ENCODE measurements at places on chromosomes 1 and 21.

DNA sequence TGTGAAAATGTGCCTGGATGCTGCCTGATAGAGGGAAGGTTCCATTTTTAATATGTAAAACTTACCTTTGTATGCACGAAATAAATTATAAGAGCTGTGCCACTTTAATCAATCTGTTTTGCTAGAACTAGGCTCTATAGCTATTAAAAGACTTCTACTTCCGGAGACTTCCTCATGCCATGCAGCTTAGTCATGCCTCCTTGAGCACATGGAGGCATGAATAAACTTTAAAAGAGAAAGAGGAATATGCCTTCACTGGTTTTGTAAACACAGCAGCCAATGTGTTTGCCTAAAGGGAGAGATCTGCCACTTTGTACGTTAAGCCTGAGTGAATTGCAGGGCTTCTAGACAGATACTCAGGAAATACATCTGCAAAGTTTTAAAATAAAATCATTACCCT, 604.6 kb downstream of the LRRIQ3 start:
- DNase-seq, result no peak

GRCh38 chr21:32916522-32917099, 109.1 kb upstream of the OLIG2 start:
- no peak for DNase-seq

DNA sequence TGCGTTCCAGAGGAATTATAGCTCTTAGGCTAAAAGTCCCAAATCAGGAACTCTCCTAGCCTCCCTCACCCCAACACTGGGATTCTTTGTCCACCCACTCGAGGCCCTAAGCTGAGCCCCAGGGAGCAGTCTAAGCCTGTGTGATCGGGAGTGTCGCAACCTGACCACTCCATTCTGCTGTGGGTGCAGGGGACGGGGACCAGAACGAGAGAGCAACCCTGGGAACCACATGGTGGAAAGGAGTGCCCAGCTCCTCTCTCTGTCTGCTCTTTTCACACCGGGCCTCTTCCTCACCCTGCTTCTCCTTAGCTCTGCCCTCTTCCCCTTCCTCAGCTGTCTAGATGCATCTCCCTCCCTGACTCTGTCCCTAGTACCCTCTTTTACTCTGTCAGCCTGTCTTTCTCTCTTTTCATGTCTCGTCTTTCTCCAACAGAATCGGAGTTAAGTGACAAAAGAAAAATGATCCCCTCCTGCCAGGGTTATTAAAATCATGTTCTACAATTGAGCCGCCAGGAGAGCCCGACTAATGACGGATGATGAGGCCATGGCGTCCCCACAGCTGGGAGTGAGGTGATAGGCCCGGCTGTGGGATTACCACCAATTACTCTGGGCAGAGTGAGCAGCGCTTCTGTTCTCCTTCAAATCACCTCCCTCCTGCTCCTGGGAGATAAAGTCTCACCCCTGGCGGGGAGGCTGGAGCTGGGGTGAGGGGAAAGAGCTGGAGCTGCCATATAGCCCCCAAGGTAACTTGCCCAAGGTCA, 34.5 kb upstream of the CSF3R start:
- DNase-seq, result peak; percentile 47

DNA sequence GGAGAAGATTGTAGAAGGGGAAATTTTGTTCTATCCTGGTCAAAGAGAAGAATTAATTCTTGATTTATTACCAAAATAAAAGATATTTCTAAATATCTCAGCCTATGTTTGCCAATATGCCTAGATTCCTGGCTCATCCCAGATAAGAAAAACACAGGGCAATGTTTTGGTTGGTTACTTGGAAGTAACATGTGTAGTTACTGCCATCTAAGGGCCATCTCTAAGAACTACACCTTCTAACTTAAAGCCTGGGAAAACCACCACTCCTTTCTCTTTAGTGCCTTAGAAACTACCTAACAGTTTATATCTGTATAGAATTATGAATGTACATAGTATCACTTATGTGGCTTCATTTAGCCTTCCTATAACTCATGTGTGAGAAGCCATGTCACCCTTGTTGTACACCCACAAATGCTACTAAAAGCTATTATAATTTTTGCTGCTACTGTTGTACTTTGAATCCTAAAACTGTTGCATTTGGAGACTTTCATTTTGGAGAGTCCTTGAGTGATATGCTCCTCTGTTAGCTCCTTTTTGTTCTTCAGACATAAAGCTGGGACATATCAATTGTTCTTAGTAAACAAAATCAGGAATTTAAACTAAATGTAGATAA, 4.5 kb downstream of the AIM2 start:
- DNase-seq, result peak; percentile 44

GRCh38 chr1:12697397-12697796, 18.5 kb upstream of the AADACL3 start:
- DNase-seq, result no peak

GRCh38 chr1:21936366-21937031, 611 bp downstream of the HSPG2 start:
- DNase-seq, result peak; percentile 38

- no peak for DNase-seq
These were observed 59.8 kb downstream of the GLIS1 start for GRCh38 chr1:53678938-53679825.

DNA sequence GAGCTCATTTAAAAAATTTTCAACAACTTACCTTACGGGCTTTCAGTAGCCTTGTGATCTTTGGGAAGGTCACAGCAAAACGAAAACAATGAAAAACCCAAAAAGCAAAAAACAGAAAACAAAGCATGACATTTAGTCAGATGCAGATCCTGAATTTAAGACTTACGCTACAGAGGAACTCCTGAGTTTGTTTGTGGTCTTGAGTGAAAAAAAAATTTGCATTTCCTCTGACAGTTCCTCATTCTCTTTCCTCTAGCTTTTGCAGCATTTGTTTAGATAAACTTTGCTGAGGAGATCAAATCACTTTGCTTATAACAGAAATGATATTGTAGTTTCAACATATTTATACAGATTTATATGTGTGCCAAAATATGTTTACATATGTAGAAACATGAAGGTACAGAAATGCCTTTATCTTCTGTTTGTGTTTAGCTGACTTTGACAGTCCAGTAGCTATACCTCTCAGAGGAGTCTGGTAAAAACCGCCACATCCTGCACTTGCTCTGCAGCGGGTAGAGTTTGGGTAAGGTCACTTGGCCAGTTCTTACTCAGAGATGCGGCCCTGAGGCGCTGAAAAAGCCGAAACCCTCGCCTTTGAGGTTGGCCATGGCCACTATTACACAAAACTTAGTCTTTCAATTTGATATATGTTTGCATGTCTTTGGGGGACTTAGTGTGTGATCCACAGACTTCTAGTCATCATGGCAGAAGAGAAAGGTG, 142.5 kb downstream of the TNR start:
- DNase-seq, result no peak

DNA sequence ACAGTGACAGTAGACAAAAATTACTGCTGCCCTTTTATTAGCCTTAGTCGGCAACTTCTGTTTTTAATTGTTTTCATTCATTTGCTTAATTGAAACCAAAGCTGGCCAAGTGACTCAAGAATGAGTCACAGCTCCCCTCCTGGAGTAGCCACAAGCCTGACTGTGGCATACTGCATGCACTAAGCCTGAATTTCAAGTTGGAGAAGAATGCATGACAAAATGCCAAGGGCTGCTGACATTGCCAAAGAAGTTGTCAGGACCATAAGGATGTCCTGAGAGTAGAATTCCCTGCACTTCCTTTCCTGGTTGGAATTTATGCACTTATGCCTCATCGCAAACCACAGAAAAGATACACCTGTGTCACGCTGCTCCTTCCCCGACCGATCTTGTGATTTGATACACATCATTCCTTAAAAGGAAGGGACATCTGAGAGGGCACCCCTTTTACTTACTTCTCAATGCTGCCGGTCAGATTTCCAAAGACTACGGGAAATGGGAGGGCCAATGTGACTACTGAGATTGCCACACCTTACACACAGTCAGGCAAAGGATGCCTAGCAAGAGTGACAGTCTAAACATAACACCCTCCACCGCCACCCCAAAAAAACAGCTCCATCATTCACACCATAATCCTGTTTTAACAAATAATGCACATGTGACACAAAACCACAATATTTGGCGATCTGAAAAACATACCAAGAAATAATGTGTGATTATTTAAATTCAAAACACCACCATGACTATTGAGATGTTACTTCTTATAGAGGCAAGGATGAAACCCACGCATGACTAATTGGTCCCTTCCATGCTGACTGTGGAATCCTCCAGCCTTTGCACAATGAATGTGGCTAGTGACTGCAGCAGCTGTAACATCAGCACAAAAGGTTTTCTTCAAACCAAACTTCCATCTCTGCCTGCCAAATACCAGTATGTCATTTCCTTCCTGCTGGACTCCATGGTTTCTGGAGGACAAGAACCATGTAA, 28.2 kb downstream of the VAV3 start:
- no peak for DNase-seq

DNA sequence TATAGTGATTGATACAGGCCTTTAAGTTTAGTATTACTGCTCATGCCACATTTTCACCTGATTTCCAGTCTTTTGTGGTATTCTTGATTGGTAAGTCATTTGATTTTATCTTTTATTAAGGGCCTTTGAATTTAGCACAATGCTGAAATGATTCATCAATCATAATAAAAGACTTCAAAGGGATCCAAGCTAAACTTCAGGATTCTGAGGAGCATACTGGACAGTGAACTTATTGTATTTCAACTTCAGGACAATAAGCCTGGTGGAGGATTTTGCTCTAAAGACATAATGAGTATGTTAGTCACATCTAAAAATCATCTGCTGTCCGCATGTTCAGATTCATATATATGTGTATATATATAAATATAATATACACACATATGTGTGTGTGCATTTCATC, 233.3 kb downstream of the SETD4 start:
- no peak for DNase-seq

DNA sequence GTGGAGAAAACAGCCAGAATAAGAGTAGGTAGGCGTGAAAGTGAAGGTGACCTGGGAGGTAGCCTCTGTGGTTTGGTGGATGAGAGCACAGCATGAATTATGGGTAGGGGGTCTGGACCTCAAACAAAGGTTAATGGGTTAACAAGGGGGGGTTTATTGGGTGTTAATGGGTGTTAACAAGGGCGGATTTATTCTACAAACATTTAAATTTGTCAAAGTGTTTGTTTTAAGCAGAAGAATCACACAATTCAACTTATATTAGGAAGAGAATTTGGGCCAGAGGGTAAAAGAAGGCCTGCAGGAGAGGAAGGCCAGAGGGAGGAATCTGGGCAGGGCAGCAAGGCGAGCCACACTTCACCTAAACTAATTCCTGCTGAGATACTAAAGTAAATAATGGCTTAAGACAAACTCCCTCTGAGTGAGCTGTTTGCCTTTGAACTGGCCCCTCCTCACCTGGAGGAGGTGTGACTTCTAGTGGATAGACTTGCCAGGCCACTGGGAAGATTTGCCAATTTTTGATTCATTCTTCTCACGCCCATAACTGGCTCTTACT, 191.7 kb downstream of the GIPC2 start:
- DNase-seq, result no peak

- no peak for DNase-seq
These were observed 60.2 kb downstream of the TOMM20 start for GRCh38 chr1:235068158-235069121.

- DNase-seq, result no peak
These were observed 13.0 kb downstream of the CAMSAP2 start for GRCh38 chr1:200751717-200752116.

GRCh38 chr1:198185146-198185545, 28.3 kb downstream of the NEK7 start:
- DNase-seq, result no peak

DNA sequence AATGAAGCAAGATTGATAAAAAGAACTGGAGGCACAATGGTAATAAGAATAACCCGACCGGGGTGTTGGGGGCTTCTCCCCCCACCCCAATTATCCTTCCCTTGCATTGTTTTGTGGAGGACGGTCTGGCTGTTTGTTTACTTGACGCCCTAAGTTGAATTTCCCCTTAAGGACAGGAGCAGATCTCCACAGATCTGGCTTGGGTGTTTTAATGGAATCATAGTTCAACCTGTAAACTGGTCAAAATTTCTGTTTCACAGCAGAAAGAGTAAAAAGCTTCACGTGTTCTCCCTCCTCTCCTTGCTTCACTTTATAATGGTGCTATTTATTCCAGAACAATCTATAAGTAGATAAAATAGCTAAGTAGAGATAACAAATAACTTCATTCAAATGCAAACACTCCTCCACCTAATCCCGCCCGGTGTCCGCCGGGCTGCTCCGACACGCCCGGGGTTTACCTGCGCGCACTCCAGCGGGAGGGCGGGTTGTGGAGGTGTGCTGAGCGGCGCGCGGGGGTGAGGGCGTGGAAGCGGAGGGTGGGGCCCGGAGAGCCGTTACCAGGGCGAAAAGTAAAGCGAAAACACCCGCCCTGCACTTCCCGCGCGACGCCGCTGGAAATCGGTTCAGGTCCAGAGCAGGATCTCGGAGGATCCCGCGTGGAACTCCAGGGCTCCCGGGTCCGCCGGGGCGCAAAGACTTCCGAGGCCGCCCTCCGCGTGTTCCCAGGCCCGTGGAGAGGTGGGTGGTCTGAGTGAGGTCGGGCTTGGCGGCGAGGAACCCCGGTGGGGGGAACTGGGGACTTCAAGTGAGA, 2.0 kb upstream of the ATF3 start:
- peak; percentile 64 for DNase-seq

DNA sequence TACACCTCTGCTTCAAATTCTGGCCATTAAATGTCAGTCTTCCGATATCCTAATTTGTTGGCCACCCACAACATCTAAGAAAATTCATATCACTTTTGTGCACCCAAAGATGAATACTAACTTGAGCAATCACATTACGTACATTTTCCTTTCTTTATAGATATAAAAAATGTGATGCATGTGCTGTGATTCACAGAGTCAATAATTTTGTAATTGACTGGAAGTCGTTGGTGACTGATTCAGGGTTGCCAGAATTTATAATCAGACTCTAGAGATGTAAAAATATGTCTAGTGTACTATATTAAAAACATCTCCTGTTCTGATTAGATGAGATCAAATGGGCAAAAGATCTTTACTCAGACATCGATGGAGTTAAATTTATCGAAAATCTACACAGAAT, 150.0 kb upstream of the KCTD3 start:
- DNase-seq, result no peak

GRCh38 chr1:50901872-50902271, 58.2 kb downstream of the FAF1 start:
- DNase-seq, result no peak

GRCh38 chr1:26787381-26787705, 407 bp upstream of the PIGV start:
- DNase-seq, result no peak

GRCh38 chr1:38940339-38941047, 1.1 kb downstream of the RHBDL2 start:
- DNase-seq, result no peak

Measured in retina (tissue), 1 donor.